ENCODE measurements at places on chromosomes 3 and 15. TPM values are rescaled to one million over a fixed set of nuclear protein-coding genes. Genes with fewer than 3 reads are reported as not detected.

DNA sequence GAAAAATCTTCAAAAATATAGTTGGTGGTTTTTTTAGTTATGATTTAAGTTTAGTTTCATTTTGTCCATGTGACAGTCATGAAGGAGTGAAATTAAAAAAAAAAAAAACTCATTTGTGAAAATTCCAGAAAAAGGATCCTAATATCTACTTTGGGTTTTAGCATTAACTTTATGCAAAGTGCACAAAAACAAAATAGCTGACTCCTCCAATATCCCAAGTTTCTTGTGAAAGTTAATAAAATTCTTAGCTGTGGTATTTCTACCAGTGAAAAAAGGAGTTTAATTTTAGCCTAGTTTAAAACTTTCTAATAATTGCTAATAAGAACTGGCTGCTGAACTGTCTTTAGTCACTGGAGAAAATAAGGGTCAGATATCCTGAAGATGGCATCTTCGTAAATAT lies 40.8 kb upstream of the RASA2 start:
- DNase-seq = no peak

- DNase-seq = no peak
Observed at GRCh38 chr3:62774221-62774620, 101.0 kb downstream of the CADPS start.

DNA sequence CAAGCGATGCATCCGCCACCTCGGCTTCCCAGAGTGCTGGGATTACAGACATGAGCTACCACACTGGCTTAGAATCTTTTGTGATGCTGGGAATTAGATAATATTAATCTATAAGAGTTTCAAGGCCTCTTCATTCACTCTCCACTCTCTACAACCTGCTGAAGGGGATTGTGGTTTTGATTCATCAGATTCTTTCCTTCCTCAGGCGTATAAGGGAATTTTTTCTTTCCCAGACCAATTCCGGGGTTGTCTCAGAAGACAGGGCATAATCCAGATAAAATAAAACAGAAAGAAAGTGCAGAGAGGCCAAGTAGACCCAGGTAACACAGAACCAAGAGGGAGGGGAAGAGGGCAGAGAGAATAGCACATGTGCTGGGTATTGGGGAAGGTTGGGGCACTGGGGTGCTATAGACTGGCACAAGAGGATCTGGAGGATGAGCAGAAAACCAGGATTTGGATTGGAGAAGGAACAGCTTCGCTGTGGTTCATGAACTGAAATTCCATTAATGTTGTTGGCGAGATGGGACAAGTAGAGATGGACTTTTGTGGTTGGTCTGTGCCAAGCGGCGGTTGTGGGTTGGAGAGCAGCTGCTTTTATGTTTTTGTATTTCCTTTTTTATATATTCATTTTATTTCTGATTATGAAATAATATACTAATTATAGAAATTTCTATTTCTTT lies 12.8 kb downstream of the ARL6IP5 start:
- DNase-seq = no peak

DNA sequence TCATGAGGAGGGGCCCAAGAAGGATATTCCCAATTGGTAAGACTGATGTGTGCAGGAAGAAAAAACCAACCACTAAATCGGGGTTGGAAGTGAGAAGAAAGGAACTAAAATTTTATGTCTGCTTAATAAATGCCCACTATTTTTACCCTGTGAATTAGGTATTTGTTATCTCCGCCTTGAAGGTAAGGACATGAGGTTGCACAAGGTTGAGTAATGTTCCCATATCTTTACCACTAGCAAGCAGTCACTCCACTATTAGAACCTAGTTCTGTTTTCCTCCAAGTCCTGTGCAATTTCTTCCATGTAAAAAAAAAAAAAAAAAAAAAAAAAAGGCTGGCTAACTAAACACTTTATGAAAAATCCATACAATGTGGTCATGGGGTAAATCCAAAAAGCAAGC lies 318.5 kb upstream of the SLCO3A1 start:
- no peak for DNase-seq

GRCh38 chr15:100849021-100849854 lies 30.4 kb upstream of the ALDH1A3 start:
- DNase-seq = peak; percentile 77

DNA sequence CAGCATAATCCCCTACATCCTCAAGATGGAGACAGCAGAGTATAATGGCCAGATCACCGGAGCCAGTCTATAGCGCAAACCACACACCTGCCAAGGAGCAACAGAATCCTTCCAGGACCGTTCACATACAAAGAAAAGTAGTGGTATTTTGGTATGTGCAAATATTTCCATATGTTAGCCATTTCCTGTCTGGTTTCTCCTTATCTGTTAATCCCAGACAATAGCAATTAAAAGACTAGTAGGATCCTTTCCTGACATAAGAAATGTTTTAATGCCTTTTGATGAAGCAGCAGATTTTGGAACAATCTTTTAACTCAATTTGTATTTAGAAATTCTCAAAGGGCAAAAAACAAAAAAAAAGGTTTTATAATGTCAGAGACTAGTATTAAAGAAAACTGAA lies 22.2 kb downstream of the MRPS25 start:
- no peak for DNase-seq

DNA sequence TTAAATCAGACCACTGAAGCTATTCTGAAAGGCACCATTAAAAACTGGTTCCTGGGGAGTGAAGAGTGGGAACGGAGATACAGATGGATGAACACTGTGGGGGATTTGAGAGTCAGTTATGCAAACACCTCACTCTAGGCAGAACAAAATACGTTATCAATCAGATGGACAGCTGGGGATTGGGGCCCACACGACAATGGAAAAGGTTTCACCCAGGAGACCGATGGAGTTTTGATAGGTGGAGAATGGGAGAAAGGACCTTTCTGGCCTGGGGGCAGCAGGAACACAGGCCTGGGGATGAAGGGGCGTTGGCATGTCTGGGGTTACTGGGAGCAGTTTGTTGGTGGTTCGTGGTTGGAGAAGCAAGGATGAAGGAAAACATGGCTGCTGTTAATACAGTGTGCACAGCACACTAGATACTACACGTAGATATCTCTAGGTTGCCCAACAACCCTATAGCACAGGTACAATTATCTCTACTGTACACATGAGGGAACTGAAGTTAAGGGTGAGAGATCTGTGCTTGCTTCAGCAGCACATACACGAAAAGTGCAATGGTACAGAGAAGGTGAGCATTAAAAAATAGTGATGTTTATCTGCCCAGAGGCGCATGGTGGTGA lies 16.5 kb downstream of the ST6GAL1 start:
- DNase-seq = no peak

DNA sequence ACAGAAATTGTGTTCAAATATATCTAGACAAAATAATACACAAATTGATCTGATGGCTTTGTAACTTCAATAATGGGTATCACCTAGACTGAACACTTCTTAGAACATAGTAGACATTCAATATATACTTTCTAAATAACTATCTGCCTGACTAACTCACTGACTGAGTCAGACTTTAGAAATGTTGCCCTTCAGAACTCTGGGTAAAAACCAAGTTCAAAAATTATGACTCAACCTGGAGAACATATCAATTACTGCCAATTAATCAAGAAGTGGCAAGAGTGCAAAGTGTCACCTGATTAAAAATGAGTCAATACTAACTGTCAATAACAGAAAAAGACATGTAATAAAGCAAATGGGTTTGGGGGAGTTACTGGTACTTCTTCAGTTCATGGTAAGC lies 144.6 kb upstream of the TMCO5A start:
- no peak for DNase-seq

GRCh38 chr15:38843736-38844590 lies 279.3 kb upstream of the RASGRP1 start:
- DNase-seq = no peak

- DNase-seq = no peak
Observed at GRCh38 chr3:150149651-150150051, 179.0 kb upstream of the PFN2 start.

DNA sequence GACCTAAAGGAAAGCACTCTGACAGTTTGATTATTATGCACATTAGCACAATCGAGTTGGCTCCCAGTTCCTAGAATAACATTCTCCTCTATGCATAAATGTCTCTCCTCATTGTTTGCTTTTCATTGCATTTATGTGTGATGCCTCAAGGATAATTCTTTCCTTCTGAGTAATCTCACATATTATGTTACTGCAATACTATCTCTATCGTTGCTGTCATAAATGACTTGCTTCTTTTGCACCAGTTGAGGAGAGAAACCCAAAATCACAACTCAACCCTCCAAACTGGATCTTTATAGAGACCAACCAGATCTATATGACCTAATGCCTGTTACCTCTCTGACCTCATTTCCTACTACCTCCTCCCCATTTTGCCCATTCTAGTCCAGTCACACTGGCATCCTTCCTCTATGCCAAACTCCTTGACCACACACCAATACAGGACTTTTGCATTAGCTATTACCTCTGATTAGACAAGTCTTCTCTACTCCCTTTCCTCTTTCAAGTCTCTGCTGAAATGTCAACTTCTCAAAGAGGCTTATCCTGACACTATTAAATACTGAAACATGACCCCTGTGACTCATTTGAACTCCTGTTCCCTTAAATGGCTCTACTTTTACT lies 1026.0 kb downstream of the TUSC7 start:
- no peak for DNase-seq

GRCh38 chr15:87907676-87908446 lies 348.7 kb downstream of the NTRK3 start:
- DNase-seq = no peak

- no peak for DNase-seq
Observed at GRCh38 chr3:48187301-48187578, 977 bp downstream of the CDC25A start.

The GRM7 gene
- total RNA-seq = not detected

The MYZAP gene
- 30.9 TPM for total RNA-seq

The TRH gene
- total RNA-seq = not detected

The PATL2 gene
- total RNA-seq = 3.7 TPM

The GASK1A gene
- total RNA-seq = 3.9 TPM

The ARL8B gene
- 91.5 TPM for total RNA-seq

The COL7A1 gene
- 3.7 TPM for total RNA-seq

The MAP6D1 gene
- 1.2 TPM for total RNA-seq

All from upper lobe of right lung (tissue), 1 donor.